ENCODE measurements at places on chromosomes 11 and 22.
A peak's percentile ranks its signal among the peaks of the same experiment; 100 is the strongest.

DNA sequence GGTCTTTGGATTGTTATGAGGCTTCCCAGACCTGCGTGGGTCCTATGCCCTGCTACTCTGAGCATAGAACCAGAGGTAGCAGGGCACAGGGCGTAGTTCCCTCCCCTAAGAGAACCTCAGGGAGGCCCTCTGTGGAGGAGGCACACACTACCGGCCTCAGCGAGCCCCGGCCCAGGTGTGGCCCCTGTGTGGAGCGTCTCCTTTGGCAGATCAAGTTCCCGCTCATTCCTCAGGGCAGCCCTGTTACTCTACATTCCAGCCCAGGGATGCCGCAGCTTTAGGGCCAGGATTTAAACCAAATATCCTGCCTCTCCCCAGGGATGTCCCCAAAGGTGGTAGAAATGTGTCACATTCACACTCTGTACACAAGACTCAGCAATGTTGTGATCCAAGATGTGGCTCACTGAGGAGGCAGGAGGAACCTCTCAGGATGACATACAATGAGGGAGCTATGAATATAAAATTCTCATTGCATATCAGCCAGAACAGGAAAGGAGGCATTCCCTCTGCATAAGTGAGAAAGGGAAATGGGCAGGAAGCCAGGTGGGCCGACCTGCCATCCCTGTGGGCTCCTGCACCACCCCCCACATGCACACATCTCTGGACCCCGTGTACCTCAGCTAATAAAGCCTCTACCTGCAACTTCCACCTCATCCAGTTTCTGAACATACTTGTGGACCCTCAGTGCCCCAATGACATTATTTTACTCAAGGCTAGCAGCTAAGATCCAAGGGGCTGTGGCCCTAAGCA is 131.9 kb upstream of the TEAD1 start:
- DNase-seq: no peak

- DNase-seq: no peak
Measured at GRCh38 chr11:83948200-83948599, 662.0 kb upstream of the CCDC90B start.

DNA sequence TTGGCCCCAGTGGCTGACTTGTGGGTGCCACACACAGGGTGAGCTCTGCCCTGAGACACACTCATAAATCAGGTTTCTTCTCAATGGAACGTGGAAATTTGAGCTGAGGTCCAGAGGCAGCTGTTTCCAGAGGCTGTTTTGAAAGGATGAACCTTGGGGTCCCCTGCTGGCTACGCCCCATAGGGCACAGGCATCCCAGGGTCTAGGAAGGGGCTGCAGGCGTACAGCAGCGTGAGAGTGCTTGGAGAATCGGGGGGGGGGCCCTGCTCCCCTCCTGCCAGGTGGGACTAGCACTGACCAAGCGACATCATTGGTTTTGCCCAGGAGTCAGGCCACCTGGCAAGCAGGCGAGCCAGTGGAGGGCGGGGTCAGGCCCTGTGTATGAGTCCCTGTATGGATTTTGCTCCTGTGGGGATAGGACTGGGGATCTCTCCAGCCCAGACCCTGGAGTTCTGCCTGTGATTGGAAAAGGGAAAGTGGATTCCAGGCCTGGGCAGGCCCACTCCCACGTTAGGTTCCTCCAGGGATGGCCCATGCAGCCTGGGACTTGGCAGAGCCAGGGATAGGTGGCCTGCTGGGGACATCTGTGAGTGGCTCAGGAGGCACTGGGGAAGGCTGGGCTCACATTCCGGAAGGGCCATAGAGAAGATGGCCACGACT is 61.0 kb downstream of the FBXO7 start:
- no peak for DNase-seq

DNA sequence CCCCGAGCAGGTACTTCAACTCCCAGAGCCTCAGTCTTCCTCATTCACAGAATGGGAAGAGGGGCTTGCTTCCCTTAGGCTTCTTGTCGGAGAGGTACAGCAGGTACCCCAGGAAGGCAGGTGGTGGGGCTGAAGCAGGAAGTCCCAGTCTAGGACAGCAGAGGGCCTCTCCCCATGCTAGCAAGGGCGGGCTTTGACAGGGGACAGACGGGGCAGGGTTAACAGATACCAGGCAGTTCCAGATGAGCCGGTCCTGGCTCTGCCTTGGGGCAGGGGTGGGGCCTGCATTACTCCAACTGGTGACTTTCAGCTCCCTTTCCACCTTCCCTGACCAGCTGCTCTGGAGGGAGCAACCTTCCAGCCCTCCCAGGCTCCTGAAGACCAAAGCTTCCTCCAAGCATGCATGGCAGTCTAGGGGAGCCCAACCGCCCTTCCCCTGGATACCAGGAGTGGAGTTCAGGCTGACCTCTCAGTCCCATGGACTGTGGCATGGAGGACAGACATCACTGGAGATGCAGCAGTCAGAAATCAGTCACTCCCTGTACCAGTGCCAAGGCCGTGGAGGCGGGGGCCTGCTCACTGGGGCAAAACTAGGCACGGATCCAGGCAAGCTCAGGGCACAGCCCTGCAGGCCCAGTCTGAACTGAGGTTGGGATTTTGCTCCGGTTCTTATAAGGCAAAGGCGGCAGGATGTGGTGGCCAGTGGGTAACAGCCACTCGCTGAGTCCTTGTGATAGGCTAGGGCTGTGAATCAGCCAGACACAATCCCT is 60.5 kb downstream of the NAT10 start:
- DNase-seq: no peak

- no peak for DNase-seq
Measured at GRCh38 chr11:44450295-44450932, 115.0 kb upstream of the CD82 start.

DNA sequence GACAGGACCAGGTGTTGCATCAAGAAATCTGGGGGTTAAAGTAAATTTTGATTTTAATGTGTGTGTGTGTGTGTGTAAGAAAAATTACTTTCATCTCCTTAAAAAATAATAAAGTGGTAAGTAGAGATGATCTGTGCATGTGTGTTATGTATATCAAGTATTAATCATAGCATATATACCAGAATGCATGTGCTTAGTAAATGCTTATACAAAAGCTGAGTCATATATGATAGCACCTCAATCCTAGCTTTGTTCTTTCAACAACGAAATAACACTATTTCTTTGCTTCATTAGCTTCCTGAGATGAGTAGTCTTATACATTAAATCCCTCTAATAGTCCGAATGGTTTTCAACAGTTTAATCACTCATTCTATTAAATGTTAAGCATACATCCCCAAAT is 899.6 kb upstream of the ANO3 start:
- DNase-seq: no peak

- peak; percentile 6 for DNase-seq
Measured at GRCh38 chr11:131584785-131585592, 214.6 kb downstream of the NTM start.

DNA sequence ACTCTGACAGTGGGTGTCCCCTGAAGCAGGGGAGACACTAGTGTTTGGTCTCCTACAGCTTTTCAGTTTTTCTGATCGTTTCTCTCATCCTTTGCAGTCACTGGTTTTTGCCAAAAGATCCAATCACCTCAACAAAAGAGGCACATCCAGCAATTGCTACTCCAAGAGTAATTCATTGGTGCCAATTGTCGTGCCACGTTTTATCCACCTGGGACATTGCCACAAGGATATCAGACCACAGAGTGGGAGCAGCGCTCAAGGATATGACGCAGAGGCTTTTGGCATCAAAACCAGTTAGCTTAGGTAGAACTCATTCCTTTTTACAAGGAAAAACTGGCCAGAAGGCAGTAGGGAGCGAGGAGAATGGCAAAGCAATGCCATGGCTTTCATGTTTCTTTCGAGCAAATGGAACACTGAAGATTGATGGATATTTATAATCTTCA is 40.9 kb upstream of the BLID start:
- DNase-seq: no peak

- DNase-seq: no peak
Measured at GRCh38 chr11:124762624-124763155, 600 bp upstream of the ESAM start.

- DNase-seq: no peak
Measured at GRCh38 chr11:75801362-75802020, 13.5 kb upstream of the UVRAG start.

DNA sequence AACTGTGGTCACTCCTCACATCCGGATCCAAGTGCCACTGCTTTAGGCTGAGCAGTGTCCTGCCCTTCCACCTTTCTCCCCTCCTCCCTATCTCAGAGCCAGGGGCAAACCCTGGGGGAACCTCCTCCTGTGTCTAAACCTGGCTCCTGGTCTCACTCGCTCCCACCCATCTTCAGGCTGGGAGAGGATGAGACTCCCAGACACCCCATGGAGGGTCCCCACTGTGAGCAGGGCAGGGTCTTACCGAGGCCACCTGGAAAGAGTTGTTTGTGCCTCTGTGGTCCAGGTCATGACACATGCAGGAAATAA is 93.6 kb downstream of the PDE2A start:
- DNase-seq: no peak

DNA sequence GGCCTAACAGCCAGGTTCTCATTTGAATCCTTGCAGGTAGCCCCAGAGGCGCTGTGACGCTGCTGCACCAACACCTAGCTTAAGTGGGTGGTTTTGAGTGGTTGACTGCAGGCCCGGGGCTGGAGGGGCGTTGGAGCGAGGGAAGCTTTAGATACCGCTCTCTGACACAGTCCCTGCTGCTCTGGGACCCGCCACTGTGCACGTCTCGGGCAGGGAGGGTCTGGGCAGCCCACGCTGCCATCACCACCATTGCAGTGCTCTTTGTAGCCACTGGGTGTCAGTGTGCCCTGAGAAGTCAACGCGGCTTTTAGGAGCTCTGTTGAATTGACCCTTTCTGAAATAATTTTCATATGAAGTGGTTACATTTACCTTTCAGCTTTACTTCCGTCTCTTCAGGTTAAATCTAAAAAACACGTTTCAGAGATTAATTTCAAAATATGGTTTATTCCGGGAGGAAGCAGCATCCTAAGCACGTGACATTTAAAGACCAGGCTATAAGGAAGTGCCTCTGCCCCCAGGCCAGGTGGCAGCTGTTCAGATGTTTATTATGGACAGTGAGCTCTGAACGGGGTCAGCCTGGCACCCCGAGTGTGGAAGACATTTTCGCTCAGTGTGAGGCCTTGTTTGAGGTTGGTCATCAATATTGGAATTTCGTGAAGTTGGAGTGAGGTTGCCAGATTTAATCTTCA is 30.9 kb upstream of the PARVB start:
- peak; percentile 61 for DNase-seq

GRCh38 chr11:65559535-65559934 is 1.4 kb upstream of the LTBP3 start:
- no peak for DNase-seq

- no peak for DNase-seq
Measured at GRCh38 chr11:86932924-86933875, 22.0 kb downstream of the FZD4 start.

- peak; percentile 3 for DNase-seq
Measured at GRCh38 chr11:105296806-105297205, 157.2 kb upstream of the CARD18 start.

GRCh38 chr11:79018371-79018849 is 422.4 kb downstream of the TENM4 start:
- no peak for DNase-seq

GRCh38 chr11:34168642-34169420 is 63.4 kb downstream of the NAT10 start:
- DNase-seq: no peak

DNA sequence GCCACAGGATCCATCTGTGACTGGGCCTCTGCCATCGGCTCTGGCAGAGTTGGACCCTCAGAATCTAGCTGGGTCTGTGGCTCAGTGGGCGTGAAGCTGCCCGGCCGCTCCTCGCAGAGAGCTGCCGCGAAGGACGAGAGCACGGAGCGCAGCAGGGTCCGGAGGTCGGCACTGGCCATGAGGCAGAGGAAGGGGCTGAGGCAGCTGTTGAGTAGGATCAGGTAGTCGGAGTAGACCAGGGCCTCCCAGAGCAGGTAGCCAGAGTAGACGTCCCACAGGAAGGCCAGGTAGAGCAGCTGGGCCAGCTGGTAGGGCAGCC is 912 bp downstream of the GPR152 start:
- no peak for DNase-seq

- DNase-seq: peak; percentile 38
Measured at GRCh38 chr11:47981667-47982404, 1.5 kb downstream of the PTPRJ start.

GRCh38 chr22:30245985-30246813 is at the start of gene LIF:
Gene LIF (minus strand): TSS chr22:30246759. CDS start chr22:30246695, 64 bp downstream.
- peak; percentile 67 for DNase-seq

- no peak for DNase-seq
Measured at GRCh38 chr11:64728757-64729365, 5.9 kb upstream of the NRXN2 start.

DNA sequence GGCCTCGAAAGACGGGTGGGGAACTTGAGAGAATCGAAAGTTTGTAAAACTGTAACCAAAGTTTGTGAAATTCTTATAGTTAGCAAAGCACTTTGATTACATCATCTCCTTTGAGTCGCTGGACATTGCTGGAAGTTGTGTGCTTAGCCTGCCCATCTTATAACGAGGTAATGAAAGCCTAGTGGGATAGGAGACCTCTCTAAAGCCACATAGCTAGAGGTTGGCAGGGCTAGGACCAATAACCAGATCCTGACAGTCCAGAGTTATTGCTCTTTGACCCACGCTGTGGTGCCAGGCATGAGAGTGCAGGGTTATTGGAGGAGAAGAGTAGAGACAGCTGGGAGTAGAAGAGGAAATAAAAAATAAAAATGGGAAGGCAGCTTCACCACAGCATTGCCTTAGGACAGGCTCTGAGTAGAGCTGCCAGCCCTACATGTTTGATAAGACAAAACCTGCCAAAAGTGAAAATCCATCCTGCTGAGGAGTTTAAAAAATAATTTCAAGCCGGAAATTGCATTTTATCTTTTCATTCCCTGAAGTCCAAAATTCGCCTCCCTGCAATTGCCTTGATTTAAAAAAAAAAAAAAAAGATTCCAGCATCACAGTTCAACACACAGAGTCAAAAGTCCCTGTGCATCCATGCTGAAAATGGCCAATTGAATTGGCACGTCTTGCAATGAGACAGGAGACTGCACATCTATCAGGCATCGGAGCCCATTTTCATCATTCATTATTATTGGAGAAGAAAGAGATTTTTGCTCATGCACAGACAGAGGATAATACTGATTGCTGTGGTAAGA is 225.5 kb upstream of the POU2AF2 start:
- no peak for DNase-seq

DNA sequence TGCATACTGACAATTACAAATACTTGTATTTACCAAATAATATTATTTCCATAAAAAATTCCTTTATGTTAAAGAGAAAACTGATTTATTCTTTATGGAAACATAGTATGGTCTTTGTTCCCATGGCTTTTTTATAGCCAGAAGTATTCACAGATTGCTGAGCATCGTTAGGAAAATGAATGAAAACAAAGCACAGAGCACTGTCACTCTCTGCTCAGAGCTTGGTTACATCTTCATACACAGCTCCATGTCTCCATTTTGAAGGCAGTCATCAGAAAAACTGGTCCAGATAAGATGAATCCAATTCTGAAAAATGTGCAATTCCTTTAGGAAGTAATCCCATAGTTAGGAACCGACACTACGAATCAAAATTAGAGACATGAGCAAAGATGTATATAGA is 9.0 kb upstream of the SLC6A5 start:
- DNase-seq: no peak

GRCh38 chr11:128300785-128301184 is 286.6 kb downstream of the ETS1 start:
- DNase-seq: no peak
